ENCODE measurements at places on chromosomes 12 and 14. TPM values are rescaled to one million over a fixed set of nuclear protein-coding genes. Genes with fewer than 3 reads are reported as not detected.

Gene RNASE1
- 0.55 TPM for polyA plus RNA-seq

- no peak for DNase-seq
Observed at GRCh38 chr12:92828565-92828964, 100.5 kb downstream of the EEA1 start.

GRCh38 chr14:104420990-104421389, 158.6 kb upstream of the C14orf180 start:
- no peak for DNase-seq

- no peak for DNase-seq
Observed at GRCh38 chr14:105421723-105422615, 2.3 kb downstream of the MTA1 start.
